Esophagus squamous epithelium (tissue), 5 donors: ENCODE measurements at places on chromosomes 5 and 9.

GRCh38 chr5:59800347-59800893 is 93.1 kb downstream of the PDE4D start:
- DNase-seq = no peak

GRCh38 chr5:6710551-6711318 is 2.5 kb upstream of the TENT4A start:
- DNase-seq = no peak

GRCh38 chr9:36163786-36164170 is 5.4 kb upstream of the CCIN start:
- no peak for DNase-seq

DNA sequence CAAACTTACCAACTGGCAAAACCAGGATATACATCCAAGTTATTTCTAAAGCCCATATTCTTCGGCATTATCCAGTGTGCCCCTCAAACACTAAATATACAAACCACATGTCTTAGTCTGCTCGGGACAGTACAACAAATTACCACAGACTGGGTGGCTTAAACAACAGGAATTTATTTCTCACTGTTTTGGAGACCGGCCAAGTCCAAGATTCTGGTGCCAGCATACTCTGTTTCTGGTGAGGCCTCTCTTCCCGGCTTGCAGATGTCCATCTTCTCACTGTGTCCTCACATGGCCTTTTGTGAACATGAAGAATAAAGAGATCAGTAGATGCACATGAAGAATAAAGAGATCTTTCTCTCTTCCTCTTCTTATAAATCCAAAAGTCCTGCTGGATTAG is 12.9 kb upstream of the SLCO6A1 start:
- DNase-seq = no peak

- DNase-seq = no peak
These were observed 291.4 kb downstream of the ARHGEF28 start for GRCh38 chr5:73917433-73917832.

GRCh38 chr5:140345919-140346347 is 470 bp downstream of the HBEGF start:
- DNase-seq = no peak

GRCh38 chr9:93177676-93178075 is 6.3 kb upstream of the WNK2 start:
- no peak for DNase-seq

- no peak for DNase-seq
These were observed 624.6 kb downstream of the PDE4D start for GRCh38 chr5:59268756-59269415.

GRCh38 chr5:56575821-56576220 is 239.5 kb upstream of the MAP3K1 start:
- no peak for DNase-seq

DNA sequence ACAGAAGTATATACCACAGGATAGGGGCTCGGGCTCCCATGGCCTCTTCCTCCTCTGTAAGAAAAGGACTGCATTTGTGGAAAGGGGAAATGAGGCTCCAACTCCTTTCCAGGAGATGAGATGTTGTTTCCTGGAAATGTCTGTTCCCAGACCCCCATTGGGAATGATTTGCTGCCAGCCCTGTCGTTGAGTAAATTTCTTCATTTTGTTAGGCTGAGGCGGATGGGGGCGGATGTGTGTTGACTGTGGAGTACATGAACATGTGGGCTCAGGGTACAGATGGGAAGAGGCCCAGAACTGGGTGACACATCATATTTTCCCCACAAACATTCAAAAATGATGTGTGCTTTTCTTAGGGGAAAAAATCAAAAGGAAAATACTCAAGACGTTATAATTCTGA is 28.8 kb upstream of the TNFAIP8 start:
- DNase-seq = no peak

- no peak for DNase-seq
These were observed 30.8 kb downstream of the BTF3 start for GRCh38 chr5:73529081-73529480.

- DNase-seq = no peak
These were observed 31.7 kb upstream of the TRIM14 start for GRCh38 chr9:98150721-98151120.

GRCh38 chr5:53946405-53947100 is 363.8 kb downstream of the ARL15 start:
- no peak for DNase-seq

DNA sequence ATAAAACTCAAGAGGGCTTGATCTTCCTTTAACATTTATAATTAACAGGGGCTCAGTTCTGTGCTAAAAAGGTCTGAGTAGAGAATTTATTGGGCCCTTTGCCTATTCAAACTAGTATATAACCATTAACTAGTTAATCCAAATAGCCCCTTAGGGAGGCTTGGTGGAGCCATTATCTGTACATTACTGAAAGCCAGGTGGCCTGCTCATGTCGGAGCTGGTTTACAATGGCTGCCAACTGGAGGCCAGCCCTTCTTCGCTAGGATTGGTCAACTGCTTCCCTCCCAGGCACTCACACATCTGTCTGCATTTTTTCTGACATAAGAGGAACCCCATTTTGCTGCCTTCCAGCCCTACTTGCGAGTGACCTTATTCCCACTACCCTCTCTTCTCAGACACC is 30.4 kb upstream of the NDFIP1 start:
- DNase-seq = no peak

- no peak for DNase-seq
These were observed 795 bp downstream of the NDUFAF2 start for GRCh38 chr5:60945813-60946187.

- no peak for DNase-seq
These were observed 1.3 kb downstream of the SEMA6A start for GRCh38 chr5:116573279-116573701.

DNA sequence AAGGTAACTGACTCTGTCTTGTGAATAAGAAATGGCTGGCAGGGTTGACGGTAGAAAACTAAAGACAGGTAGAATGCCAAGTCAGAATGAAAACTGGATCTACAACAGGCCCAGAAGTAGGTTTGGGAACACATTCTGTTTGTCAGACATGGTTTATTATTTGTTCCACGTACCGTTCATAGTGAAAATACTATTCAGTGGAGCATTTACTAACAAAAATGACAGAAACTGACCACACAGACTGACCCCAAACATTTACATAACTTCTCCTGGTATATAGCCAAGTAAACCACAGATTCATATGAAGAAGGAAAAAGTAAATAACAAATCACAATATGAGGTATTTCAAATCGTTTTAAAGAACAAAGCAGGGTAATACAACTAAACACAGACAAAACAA is 73.7 kb downstream of the SLC38A9 start:
- no peak for DNase-seq

DNA sequence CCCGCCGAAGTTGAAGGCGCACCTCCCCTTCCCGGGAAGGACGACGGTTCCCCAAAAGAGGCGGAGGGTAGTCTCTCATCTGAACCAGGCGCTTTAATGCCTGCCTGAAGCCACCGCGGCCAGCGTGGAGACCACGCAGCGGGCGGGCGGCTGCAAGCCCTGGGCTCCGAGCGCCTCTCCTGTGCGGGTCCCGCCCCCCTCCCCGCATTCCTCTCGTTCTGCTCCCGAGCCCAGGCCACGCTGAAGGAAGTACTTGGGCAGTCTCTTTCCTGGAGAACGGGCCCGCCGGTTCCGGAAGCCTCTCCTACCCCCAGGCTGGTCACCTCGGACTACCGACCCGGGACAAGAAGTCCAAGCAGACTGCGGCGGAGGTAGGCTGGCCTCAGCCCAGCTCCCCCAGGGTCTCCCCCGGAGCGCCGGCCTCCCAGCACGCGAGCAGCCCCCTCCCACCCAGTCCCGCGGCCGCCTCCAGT is 571 bp downstream of the PPIC start:
- no peak for DNase-seq

DNA sequence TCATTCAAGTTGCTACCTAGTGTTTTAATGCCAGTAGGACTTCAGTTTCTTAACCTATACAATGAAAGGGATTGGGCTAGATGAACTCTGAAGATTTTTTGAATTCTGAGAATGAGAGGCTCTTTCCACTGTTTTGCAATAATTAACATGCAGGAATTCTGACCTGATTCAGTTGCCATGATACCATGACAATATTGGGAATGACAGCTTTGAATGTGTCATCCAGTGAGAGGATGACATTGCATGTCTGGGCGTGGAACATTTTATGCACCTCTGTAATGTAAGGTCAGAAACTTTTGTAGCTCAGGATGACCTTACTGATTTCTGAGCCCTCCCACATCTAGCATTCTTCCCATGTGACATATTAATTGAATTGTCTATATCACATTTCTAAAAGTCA is 30.6 kb upstream of the SPINK5 start:
- DNase-seq = no peak

DNA sequence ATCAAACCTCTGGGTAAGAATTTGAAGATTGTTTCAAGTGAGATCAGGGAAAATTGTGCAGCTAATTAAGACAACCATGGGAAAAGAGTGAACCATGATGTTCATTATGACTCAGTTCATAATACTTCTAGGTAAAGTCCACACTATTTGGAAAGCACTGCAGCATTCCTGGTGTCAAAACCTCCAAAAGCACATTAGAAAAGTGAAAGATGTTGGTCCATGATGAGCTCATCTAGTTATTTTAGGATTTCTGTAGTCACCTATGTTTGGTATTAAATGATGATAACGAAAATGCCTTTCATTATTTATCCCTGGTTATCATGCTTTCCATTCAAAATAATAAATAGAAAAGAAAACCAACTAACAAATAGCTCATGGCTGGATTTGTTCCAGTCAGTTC is 49.1 kb downstream of the PTCD2 start:
- no peak for DNase-seq

DNA sequence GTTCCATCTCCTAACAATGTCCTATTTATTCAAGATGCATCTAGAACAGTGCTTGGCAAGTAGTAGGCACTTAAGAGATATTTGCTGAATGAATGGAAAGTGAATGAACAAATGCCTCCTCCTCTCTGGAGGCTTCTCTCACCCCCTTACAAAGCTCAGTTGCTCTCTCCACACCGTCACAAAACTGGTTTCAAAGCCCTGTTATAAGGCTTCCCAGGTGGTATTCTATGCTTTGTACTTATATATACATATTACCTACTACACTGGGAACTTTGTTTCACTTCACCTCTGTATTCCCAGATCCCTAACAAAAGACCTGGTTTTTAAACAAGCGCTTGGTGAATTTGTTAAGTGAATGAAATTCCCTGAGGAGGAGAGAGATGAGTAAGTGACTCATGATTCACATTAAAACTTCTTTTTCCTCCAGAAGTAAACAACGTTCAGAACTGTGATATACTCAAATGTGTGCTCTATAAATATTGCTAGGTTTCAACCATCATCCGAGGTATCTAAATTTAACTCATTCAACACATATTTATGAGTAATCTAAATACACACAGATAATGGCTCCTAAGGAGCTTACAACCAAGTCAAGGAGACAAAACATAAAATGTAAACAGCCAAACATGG is 36.0 kb downstream of the DENND1A start:
- no peak for DNase-seq

- no peak for DNase-seq
These were observed 29.4 kb upstream of the PURA start for GRCh38 chr5:140084541-140084940.

DNA sequence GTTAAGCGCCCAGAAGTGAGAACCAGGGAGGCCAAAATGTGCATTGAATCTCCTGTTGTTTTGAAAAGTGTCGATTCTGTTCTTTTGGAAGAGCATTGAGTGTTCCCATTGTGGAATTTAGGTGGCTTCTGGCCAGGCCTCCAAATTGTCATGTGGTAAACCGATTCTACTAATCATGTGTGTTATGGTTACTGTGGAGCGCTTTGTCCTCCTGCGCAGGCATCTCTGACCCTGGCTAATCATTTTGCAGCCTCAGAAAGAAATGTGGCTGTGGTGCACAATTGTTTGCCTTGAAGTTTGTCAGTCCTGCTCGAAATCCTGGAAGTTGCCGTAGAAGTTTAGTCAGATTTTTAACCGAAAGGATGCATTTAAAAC is 121.3 kb downstream of the RASGRF2 start:
- no peak for DNase-seq

DNA sequence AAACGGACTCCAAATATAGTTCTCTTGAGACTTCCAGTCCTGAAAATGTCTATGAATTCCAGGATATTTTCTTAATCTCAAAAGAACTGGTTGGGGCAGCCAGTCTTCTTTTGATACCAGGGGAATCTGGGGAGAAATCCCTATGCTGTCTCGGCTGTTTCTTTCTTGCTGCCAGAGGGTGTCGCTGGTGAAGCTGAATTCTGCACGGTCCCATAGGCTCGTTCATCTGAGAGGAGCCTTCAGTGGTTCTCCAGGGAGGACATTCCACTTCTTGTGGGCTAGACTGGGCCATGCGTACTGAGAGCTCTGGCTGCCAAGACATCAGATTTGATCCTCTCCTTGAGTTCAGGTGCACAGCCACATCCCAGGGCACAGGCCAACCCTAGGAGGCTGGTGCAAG is 155.0 kb upstream of the CLINT1 start:
- no peak for DNase-seq

DNA sequence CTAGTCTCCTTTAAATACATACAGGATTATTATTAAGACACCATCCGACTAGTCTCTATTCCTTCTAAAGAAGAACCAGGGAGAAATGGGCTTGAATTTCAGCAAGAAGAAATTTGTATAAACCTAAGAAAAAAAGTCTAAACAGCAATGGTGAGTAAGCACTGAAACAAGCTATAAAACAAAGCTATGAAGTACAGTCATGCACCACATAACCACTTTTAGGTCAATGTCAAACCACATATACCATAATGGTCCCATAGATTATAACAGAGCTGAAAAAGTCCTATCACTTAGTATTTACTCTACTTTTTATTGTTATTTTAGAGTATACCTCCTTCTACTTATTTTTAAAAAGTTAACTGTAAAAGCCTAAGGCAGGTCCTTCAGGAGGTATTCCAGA is 102.0 kb upstream of the NFIB start:
- DNase-seq = no peak

DNA sequence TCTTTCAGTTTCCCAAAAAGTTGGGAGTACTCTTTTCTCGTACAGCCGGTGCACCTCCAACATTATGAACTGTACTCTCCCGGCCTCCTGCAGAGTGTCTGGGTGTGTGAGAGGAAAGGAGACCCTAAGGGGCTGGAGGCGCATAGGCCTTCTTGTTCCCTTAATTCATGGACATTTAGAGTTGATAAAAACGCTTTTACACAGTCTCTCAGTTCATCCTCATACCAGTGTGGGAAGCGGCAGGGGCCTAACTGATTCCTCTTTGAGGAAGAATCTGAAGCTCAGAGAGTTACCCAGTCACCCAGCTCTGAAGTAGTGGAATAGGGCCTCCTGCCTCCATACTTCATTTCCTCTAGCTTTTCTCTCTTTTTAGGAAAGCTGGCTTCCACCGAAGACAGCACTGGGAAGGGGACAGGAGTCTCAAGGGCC is 3.3 kb downstream of the MCIDAS start:
- no peak for DNase-seq

DNA sequence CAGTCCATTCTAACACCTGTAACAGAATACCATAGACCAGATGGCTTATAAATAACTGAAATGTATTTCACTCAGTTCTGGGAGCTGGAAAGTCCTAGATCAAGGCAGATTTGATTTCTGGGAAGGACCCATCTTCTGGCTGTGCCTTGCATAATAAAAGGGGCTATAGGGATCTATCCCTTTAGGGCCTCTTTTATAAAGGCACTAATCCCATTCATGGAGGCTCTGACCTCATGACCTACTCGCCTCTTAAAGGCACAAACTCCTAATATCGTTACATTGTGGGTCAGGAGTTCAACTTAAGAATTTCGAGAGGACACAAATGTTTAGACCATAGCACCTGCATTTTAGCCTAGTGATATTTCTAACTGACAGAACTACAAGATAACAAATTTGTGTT is 619.0 kb downstream of the CDH18 start:
- DNase-seq = no peak

- DNase-seq = no peak
These were observed 128.7 kb downstream of the PAX5 start for GRCh38 chr9:36905101-36906066.

GRCh38 chr9:127128341-127129072 is 6.1 kb upstream of the ANGPTL2 start:
- DNase-seq = no peak
